Inflammatory macrophage (primary cell): ENCODE measurements at places on chromosomes 12 and 14.

- no peak for DNase-seq
These were observed 89.4 kb downstream of the NT5DC3 start for GRCh38 chr12:103751600-103751999.

- no peak for DNase-seq
These were observed 249.2 kb downstream of the BTG1 start for GRCh38 chr12:91896286-91897024.

GRCh38 chr12:31662176-31662849 is 2.8 kb downstream of the ETFBKMT start:
- no peak for DNase-seq

DNA sequence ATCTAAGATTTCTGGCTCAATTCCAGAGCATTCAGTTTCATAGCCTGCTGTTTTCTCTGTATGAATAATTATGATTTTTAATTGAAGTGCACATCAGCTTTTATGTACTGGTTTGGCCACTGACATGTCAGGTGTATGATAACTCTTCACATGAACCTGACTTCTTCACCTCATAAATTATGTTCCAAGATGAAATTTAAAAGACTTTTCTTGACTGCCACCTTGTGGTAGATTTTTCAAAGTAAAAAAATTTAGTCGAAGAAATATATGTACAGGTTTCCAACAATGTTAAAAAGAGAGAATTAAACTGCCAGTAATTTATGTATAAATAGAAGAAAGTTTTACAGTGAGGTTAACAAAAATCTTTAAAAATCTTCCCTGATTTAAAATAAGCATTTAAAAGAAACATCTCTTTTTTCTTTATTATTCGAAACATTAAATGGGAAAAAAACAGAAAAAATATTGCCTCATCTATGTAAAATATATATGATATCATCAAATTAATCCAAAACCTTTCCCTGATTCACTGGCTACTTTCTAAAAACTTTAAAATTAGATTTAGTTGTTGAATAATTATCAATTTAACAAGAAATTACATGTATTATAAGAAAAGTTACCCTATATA is 124.9 kb upstream of the ATXN7L3B start:
- DNase-seq: peak; percentile 24

- no peak for DNase-seq
These were observed 82.1 kb upstream of the DACT1 start for GRCh38 chr14:58555647-58556046.

DNA sequence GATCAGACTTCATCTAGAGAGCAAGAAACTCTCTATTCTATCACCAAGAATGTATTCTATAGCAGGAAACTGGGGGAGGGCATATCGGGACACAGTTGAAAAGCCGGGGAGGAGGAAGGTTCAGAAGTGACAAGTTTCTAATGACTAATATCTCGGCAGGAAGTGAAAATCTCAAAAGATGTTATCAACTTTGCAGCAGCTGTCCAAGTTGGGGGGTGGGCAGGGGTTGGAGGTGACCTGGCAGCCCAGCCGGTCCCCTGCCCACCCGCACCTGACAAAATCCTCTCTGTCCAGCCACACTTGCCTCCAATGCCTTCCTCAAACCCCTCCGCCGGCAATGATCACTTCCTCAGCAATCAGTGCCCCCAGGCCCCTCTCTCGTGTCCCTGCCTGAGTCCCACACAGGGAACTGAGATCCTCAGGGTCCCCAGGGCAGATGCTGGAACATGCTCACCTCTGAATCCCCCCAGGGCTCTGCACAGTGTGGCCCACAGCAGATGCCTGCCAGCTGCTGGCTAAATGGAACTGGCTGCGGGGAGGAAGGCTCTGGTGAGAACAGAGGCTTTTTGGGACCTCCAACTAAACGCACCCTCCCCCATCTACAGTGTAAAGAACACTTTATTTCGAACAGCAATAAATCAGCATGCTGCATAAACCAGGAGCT is 43.9 kb downstream of the CCDC88C start:
- peak; percentile 53 for DNase-seq

DNA sequence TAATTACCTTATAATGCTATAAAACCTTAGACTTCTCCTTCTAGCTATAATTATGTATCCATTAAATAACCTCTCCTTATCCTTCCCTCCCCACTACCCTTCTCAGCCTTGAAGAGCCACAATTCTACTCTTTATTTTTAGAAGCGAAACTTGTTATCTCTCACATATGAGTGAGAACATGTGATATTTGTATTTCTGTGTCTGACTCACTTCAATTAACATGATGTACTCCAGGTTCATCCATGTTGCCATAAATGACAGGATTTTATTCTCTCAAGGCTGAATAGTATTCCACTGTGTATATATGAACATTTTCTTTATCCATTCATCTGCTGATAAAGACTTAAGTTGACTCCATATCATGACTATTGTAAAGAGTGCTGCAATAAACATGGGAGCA is 485.6 kb downstream of the FLRT2 start:
- DNase-seq: no peak

- no peak for DNase-seq
These were observed 48.3 kb downstream of the NFKBIA start for GRCh38 chr14:35355981-35356841.

GRCh38 chr12:30201301-30202160 is 417.8 kb upstream of the TMTC1 start:
- DNase-seq: no peak

DNA sequence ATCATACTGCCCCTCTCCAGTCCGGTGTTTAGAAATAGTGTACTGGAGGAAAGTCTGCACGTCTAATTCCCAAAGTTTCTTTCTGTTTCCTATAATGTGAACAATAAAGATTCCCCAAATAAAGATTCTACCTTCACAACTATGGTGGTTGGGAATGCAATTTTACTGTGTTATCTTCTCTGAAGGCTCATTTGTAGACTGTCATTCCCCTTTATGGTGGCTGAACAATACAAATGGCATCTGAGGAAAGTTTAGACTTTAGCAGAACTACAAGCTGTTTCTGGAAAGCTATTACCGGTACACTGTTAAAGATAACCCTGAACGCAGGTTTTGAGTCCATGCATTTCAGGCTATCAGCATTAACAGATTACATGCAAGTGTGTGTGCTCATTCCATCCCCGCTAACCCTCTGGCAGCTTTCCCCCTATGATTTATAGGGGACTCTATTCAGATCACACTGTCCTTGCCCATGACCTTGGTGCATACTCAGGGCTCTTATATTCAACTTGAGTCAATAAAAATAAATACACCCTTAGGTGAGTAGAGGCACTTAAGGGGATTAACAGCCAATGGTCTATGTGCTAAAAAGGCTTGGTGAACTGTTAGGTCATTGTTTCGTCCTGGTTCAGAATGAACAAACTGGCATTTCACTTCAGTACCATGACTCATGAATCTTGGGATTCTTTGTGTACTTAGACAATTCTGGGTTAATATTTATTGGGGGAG is 60.7 kb upstream of the PYGL start:
- peak; percentile 58 for DNase-seq

- no peak for DNase-seq
These were observed 23.7 kb downstream of the ABCD2 start for GRCh38 chr12:39595928-39596327.

DNA sequence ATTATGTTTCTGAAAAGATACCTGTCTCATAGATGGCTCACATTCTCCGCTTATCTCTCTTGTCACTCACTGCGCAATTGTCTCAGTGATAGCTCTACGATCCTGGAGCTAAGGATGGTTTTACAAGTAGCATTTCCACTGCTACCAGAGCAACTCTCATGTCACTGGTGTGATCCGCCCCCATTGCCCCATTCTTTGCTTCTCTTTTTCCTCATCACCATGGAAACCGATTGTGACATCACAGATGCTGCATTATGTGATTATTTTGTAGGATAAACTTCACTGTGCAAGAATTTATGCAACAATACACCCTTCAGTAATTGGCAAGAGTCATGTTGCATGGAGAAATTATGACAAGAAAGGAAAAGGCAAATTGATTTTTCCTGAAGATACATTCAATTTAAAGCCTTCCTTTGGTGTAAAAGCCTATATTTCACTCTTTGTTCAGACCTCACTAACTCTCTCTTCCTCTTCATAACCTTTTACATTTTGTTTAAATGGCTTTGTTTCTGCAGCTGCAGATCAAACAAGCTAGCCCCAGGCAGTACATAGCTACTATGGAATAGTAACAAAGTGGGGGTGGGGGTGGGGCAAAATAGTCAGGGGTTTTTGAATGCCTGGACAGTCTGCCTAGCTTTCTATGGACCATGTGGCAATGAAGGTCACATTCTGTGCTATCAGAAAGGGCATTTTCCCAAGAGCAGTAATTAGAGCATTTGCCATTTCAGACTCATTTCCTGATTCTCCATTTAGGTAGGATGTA is 539.8 kb downstream of the NRXN3 start:
- DNase-seq: no peak

DNA sequence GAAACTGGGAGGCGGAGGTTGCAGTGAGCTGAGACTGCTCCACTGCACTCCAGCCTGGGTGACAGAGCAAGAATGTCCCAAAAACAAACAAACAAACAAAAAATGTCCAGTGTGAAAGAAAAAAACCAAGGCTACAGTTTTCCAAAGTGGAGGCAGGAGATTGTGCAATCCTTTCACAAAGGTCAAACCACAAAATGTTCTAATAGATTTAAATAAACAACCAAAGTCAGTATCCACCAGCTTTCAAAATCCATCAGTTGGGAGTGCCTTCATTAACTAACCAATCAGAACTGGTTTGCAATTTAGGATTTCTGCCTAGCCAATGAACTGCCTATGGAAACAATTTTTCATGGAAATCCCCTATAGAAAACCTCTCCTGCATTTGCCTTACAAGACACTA is 52.3 kb upstream of the TRIM9 start:
- peak; percentile 20 for DNase-seq

GRCh38 chr12:52455821-52456220 is 3.9 kb upstream of the KRT6B start:
- DNase-seq: peak; percentile 28

GRCh38 chr12:57272337-57273151 is 21.6 kb upstream of the STAC3 start:
- DNase-seq: no peak

GRCh38 chr14:94363151-94363624 is 25.2 kb downstream of the SERPINA1 start:
- DNase-seq: no peak

DNA sequence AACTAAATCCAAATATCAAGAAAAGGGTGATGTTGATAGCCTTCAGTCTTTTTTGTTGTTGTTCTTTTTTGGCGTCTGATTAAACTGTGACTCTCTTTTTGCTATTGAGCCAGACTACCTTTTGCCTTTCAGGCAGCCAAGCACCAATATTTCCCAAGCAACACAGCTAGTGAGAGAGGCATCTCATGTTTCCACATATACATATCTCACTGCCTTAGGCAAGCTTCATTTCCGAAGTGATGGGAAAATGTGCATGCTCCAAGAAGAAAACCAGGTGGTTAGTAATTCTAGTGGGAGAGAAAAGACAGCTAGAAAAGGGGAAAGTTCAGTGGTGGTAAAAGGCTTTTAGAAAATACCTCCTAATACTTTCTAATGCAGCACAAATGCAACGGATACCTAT is 277.7 kb downstream of the TMTC2 start:
- no peak for DNase-seq

DNA sequence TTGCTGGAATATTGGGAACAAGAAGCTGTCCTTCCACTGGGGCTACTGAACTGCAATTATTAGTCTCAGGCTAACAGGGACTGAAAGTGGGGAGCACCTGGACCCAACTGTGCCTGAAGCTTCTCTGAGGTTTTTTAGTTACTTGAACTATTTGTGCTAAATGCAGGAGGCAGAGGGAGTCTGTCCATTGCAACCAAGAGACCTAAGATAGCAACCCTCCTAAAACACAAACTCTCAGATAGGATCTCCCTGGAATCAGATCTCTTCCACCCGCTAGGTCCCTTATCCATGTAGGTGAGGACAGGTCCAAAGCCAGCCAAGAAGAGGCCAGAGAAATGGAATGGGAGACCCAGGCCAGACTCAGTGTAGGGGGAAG is 58.1 kb downstream of the NCOR2 start:
- DNase-seq: no peak

DNA sequence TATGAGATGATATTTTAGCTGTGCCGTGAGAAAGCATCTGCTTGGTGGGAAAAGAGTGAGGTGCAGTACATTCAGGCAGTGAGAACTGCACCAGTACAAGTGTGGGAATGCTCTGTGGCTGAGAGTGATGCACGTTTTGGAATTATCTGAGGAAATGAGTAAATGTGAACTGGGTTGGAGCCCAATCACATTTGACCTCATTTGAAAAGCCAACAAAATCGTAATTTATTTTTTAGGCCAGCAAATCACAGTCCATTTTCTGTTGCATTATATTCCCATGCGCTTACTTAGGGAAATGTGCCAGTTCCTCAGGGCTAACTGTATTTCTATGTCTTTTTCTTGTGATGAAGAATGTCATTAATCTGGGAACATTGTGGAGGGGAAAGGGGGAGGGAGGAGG is 77.3 kb downstream of the SNAPC1 start:
- DNase-seq: no peak

- no peak for DNase-seq
These were observed 45.6 kb downstream of the DDX11 start for GRCh38 chr12:31119192-31119802.

DNA sequence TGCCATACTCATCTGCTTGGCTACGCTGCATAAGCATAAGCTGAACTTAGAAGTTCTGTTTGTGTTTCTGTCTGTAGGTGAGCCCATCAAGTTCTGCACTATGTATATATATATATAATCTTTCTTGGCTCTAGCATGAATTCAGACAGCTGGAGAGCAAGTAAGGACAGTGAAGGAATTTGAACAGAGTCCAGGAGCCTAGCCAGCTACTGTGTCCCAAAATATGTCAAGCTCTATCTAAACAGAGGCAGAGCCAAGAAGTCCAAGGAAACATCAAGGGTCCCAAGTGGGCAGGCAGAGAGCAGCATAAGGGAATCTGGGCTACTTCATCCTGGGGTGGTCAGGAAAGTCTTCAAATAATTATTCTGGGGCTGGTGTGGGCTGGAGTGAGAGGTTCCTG is 118.5 kb upstream of the NPAS3 start:
- no peak for DNase-seq

- DNase-seq: no peak
These were observed 14.8 kb upstream of the BCL11B start for GRCh38 chr14:99286761-99287160.

GRCh38 chr14:76782885-76783566 is 21.8 kb downstream of the VASH1 start:
- no peak for DNase-seq

GRCh38 chr12:52428121-52428520 is 6.0 kb downstream of the KRT75 start:
- no peak for DNase-seq

GRCh38 chr14:100822013-100822412 is 3.9 kb upstream of the MEG3 start:
- DNase-seq: no peak
